C1 segment of cervical spinal cord (tissue), 14 donors: ENCODE measurements at places on chromosomes 12 and 14.

GRCh38 chr12:28017126-28017872 is 44.8 kb upstream of the PTHLH start:
- DNase-seq, result no peak

DNA sequence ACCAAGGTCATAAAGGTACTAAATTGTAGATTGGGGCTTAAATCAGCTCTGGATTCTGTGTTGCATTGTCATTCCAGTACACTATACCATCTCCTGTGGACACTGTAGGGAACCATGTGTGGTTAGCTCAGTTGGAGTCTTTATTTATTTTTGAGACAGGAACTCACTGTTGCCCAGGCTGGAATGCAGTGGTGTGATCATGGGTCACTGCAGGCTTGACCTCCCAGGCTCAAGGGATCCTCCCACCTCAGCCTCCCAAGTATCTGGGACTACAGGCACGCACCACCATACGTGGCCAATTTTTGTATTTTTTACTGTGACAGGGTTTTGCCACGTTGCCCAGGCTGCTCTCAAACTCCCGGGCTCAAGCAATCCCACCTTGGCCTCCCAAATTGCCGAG is 6.7 kb downstream of the PAPOLA start:
- DNase-seq, result no peak

GRCh38 chr14:24297190-24297964 is 2.2 kb downstream of the DHRS1 start:
- no peak for DNase-seq

DNA sequence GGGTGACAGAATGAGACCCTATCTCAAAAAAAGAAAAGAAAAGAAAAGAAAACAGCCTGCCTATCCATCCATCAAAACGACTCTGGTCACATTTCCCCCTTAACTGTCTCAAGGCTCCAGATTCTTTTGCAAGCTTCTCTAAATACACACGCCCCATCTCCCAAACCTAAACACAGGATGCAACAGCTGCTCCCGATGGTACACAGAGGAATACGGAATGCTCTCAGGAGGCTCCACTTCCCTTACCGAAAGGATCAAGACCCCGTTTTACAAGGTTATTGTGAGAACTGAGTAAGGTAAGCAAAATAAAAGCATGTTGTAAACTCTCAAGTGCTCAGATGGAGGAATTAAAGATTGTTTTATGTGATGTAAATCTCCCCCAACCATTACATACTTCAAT is 62.3 kb downstream of the NT5DC3 start:
- no peak for DNase-seq

GRCh38 chr12:2057041-2057794 is 4.4 kb downstream of the CACNA1C start:
- DNase-seq, result no peak
